ENCODE measurements at places on chromosomes 5 and 9.

DNA sequence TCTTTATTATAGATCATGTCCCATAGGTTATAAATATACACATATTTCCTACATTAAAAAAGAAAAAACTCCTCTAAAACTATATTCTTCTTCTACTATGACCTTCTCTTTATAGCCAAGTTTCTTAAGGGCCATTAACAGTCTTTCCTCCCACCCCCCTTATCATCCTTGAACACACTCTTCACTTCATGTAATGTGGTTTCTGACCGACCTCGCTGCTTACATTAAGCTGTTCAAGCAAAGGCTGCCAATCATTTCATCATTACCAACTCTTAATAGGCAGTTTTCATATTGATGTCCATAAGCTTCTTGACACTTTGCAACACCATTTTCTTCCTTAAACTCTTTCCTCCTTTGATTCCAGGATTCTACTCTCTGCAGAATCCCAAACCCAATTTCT is 283.0 kb upstream of the PCSK5 start:
- DNase-seq: no peak

DNA sequence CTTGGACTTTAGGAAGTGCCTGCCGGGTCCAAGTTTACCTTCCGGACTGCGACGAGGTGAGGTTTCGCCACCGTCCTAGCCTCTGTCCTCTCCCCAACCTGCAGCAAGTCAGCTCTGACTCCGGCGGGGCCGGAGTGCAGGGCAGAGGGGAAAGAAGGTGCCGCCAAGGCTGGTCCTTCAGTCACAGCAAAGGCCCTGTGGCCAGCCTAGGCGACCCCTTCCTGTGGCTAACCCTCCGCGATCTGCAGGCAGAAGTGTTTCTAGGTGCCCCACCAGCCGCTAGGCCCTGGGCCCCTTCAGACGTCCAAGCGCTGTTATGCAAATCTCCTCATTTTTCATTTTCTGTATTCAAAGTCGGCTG is 11.1 kb upstream of the NKX2-5 start:
- DNase-seq: no peak

DNA sequence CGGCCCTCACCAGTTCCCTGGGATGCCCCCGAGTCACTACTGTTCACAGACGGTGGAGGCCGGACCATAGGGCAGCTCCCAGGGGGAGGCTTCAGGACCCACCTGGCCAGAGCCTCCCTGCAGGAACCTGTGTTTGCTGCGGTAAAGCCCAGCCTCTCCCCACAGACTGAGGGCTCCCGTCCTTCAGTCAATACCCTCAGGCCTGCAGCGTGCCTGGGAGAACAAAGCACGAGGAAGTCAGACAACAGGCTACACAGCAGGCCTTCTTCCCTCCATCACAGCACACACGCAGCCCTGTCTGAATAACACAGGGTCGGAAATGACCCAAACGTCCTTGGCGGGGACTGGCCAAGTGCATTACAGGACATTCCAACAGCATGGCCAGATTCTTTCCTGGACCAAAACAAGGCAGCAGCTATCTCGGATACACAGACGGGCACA is 34.4 kb downstream of the COL23A1 start:
- no peak for DNase-seq

GRCh38 chr9:23821375-23822181 is 4.5 kb downstream of the ELAVL2 start:
- no peak for DNase-seq

- DNase-seq: no peak
Measured at GRCh38 chr5:33688526-33688925, 203.3 kb downstream of the ADAMTS12 start.

DNA sequence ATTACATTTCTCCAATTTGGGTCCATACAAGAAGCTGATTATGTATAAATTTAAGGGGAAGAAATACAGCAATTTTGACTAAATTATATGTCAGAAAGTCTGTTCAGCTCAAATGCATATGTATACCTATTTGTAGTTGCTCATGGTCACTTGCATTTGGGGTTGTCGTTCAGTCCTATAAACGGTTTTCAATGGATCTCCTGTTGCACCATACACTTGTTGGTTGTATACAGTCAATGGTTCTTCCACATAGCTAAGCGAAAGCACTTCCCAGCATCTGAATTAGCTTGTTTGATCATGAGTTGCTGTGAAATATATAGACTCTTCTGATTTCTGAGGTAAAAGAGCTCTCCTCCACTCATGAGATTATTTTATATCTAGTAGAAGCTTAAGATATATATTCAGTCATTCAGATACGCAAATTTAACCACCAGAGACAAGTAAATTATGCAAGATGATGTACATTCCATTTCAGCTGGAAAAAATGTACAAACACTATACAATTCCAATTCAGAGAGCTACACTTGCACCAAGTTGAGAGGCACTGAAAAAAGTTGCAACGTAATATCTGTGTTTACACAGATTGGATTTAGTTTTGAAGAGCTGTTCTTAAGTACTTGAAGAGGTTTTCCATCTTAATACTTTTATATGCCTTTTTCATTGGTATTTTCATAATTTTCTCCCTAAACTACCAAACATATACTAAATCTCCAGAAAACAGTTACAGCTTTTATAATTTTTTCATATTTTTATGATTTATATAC is 64.4 kb upstream of the POU5F2 start:
- no peak for DNase-seq

DNA sequence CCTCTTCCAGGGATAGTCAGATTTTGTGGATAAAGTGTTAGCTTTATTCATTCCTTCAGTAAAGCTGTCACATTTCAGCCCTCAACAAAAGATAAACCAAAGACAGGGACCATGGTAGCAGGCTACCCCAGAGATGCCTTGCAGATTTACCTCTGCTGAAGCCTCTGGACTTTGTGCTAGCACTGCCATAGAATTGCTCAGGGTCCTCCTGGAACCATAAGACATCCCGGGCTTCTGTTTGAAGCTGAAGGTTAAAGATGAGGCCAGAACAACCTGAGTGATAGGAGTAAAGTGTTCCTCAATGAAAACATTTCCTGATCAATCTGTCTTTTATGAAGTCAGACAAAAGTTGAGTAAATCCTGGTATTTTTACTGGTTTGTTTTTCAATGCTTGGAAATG is 57.5 kb upstream of the ARL15 start:
- DNase-seq: no peak

- no peak for DNase-seq
Measured at GRCh38 chr5:167869125-167869524, 422.3 kb upstream of the WWC1 start.

GRCh38 chr5:103804711-103805110 is 242.1 kb upstream of the NUDT12 start:
- no peak for DNase-seq

GRCh38 chr5:143733665-143734455 is 78.1 kb upstream of the HMHB1 start:
- no peak for DNase-seq

GRCh38 chr9:73541923-73542322 is 390.3 kb downstream of the ANXA1 start:
- no peak for DNase-seq

All from stimulated activated CD8-positive, alpha-beta memory T cell treated with anti-CD3 and anti-CD28 coated beads, Interleukin-15, amount 100 ng/mL, for 24 hours (primary cell).